Epithelial cell of proximal tubule (primary cell): ENCODE measurements at places on chromosomes 6 and 20. TPM values are rescaled to one million over a fixed set of nuclear protein-coding genes. Genes with fewer than 3 reads are reported as not detected.

RFX6 gene
- total RNA-seq, result not detected in 2 replicates

DNA sequence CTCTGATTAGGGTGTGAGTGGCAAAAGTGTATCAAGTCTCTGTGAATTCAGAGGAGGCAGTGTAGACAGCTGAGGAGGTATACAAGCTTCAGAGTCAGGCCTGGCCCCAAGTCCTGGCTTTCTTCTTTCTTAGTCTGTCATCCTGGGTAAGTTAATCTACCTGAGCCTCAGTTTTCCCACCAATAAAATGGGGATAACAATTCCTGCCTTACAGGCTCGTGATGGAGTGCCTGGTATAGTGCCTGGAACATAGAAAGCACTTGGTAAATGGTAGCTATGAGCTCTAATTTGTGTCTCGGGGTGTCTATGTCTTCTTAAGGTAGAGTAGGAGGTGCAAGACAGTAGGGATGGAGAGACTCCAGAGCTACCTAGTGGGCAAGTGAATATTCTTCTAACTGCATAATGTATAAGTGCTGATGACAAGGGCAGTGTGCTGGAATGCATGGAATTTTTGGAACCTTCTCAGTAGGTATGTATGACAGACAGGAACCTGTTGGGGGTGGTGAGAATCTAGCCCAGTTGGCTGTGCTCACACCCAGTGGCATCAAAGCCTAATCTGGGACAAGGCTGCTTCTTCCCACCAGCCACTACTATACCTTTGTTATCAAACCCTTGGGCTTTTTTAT is 4.0 kb upstream of the SCUBE3 start:
- DNase-seq, result no peak

DNA sequence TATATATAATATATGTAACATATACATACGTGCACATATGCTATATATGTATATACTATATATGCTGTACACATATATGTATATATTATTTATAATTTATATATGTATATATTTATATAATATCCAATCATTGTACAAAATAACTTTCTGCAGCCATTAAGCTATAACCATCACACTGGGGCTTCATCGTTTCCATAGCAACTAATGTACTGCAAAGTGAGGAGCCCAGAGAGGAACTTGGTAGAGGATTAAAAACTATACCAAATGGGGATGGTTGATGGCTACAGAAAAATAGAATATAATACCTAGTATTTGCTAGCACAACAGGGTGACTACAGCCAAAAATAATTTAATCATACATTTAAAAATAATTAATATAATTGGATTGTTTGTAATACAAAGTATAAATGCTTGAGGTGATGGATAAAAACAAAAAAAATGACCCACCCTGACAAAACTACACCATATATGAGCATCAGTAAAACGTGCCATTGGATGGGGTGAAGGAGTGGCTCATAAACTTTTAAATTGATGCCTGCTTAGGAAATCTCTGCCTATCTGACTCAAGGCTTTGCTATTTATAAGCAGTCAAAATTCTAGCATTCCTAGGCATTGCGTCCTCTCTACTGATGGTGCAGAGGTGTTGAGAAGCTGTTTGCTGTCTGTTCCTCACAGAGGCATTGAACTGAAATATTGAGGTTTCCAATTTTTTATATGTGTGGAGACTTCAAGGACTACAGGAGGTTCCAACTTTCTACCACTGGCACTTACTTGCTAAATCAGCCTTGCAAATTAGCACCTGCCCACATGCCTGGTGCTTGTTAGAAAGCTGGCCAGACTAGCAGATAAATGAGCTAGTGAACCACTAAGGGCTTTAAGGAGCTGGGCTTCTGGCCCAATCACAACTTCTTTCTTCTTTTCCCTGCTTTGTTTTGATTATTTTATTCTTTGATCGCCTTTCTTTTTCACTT is 190.1 kb downstream of the SCP2D1 start:
- DNase-seq, result no peak

NNAT gene
- total RNA-seq, result 41.0 and 65.2 TPM in 2 replicates

GRCh38 chr6:45388328-45388727 is 10.6 kb upstream of the SUPT3H start:
- no peak for DNase-seq

DNA sequence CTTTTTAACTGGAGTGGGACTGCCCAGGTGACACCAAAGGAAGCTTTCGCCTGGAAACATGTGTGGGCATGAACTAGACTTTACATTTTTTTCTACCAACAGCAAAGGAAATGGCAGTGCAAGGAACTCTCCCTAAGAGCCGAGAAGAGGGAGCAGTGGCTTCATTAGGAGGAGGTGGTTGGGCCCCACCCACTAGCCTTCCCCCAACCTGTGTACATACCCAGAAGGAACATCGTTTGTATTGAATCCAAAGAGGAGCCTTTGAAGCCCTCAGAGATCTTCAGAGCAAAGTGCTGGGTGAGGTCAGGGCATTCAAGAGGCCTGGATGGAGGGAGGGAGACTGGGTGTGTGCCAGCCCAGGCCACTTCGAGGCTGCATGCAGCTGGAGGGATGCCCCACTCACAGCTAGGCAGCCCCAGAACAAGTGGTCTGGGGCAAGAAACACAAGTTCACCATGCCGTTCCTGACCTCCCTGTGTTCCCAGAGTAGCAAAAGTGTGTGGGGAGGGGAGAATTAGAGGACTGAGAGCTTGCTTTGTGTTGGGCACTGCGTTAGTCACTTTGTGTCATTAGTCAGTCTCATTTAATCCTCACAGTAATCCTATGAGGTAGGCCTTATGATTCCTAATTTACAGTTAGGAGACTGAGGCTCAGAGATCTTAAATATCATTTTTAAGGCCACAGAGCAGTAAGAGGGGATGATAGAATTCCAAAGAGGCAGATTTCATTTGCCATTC is 191.6 kb upstream of the SUPT3H start:
- no peak for DNase-seq

- DNase-seq, result no peak
These were observed 136.9 kb upstream of the SGK1 start for GRCh38 chr6:134454794-134455193.
